T47D (cell line): ENCODE measurements at places on chromosomes 4 and X.
A peak's percentile ranks its signal among the peaks of the same experiment; 100 is the strongest.

- DNase-seq: no peak
These were observed 97.9 kb downstream of the MAB21L2 start for GRCh38 chr4:150679765-150680343.

- DNase-seq: peak; percentile 50
These were observed 201.0 kb downstream of the SPRY1 start for GRCh38 chr4:123597586-123597985.

GRCh38 chr4:53744446-53745160 lies 153.3 kb upstream of the LNX1 start:
- DNase-seq: no peak

- no peak for DNase-seq
These were observed 25.9 kb upstream of the CLDN24 start for GRCh38 chr4:183348136-183348535.

DNA sequence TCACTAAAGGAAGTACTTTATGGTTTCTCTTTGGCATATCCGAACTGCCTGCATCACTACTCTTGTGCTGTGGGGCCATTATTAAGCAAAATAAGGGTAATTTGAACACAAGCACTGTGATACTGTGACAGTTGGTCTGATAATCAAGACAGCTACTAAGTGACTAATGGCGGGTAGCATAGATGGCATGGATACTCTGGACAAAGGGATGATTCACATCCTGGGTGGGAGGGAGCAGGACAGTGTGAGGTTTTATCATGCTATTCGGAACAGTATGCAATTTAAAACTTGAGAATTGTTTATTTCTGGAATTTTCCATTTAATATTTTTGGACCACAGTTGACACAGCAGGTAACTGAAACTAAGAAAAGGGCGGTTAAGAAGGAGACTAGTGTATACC lies 52.6 kb upstream of the CITED1 start:
- DNase-seq: no peak

GRCh38 chrX:151929126-151929525 lies 16.4 kb downstream of the MAGEA4 start:
- no peak for DNase-seq

GRCh38 chr4:153549405-153549804 lies 83.2 kb downstream of the TMEM131L start:
- DNase-seq: no peak

DNA sequence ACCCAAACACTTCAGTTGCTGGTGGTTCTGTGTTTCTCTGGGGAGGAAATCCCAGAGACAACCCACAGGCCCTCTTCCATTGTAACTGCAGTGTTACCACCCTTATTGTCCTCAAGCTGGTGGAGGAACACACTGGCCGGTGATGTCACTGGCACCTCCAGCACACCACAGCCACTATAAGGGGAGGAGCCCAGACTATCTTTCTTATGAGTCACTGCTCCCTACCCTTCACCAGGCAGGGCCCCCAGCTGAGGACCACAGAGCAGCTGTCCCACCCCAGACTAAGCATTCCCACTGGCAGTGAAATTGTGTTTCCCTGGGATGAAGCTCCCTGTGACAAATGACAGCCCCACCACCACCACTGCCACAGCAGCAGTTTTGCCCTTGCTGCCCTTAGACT lies 171.8 kb upstream of the FGF16 start:
- no peak for DNase-seq

GRCh38 chr4:176790398-176790797 lies 2.3 kb downstream of the VEGFC start:
- DNase-seq: no peak

DNA sequence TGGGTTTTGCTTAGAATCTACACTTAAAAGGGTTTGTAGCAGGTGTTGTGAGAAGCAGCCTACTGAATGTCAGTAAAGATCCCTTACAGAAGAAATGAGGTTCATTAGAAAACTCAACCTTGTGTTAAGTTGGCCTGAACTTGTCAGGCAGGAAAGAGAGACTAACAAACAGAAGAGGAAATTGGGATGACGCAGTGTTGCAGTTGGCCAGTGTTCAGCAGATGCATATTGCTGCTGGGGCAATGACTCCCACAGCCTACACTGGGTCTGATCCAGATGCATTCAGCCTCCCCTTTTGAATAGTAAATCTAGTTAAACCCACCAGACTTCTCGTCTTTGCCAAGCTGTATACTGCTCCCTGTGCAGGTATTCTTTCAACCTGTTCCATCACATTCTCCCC lies 409.4 kb downstream of the UBE2NL start:
- no peak for DNase-seq

GRCh38 chr4:189204616-189205015 lies 736.1 kb upstream of the FRG1 start:
- DNase-seq: no peak

DNA sequence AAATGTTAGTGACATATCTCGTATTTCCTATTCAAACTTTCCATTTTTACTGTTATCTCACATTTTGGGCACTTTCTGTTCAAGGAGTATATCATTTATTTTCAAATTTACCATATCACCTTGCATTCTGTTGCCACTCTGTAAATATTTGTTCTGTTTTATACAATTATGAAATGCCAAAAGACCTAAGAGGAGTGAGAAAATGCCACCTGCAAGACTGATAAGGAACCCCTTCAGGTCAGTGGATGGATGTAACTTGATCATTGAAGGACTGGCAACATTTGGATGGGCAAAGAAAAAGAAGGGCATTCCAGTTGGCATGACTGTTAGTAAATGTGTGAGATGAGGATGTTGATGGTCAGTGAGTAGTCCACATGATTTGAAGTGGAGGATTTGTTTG lies 79.1 kb downstream of the OTC start:
- no peak for DNase-seq

GRCh38 chrX:6468706-6469105 lies 66.2 kb downstream of the VCX3A start:
- no peak for DNase-seq

GRCh38 chr4:18201885-18202284 lies 180.3 kb upstream of the LCORL start:
- DNase-seq: no peak

DNA sequence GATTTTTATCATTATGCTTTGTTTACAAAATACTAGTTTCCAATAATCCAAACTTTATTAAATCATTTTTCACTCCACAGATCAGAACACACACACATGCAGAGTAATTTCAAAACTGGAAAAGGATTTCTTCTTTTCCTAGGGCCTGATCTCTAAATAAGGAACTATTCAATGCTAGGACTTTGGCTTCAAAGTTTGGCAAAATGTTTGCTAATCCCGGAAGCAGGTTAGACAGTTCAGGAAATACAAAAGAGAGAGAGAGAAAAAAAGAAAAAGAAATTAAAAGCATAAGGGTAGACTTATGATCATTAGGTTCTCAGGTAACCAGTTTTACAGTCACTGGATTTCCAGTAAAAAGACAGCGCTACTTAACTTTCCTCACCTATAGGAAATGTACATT lies 211.0 kb downstream of the DCLK2 start:
- DNase-seq: no peak

DNA sequence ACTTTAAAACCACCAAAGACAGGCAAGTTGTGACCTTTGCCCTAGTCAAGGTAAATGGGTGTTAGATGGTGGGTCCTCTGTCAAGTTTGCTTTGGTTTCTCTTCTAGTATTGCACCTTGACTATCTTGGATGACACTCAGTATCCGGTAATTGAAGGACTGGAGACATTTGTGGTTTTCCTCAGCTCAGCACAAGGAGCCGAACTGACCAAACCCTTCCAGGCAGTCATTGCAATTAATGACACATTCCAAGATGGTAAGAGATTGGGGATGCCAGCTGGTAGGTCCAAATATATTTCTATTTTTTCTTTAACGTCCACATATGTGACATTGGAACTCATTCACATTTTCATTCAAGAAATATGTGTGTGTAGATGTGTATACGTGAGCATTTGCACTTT lies 69.3 kb upstream of the ANXA3 start:
- DNase-seq: no peak

- DNase-seq: no peak
These were observed 5.9 kb downstream of the TIMP1 start for GRCh38 chrX:47587906-47588735.

DNA sequence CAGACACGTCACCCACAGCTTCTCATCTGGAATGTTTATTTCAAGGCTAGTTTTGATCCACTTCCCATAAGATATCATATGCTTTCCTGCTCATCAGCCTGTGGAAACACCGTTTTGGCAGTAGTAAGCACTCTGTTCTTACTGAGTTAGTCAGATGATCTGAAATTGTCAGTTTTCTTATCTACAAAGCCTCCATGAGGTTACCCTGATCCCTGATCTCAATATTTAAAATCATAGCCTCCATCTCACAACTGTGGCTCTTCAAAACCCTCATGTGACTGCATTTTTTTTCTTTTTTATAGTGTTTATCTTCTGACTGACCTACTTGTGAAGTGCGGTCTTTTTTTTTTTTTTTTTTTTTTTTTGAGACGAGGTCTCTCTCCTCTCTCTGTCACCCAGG lies 22.7 kb downstream of the BST1 start:
- DNase-seq: no peak

DNA sequence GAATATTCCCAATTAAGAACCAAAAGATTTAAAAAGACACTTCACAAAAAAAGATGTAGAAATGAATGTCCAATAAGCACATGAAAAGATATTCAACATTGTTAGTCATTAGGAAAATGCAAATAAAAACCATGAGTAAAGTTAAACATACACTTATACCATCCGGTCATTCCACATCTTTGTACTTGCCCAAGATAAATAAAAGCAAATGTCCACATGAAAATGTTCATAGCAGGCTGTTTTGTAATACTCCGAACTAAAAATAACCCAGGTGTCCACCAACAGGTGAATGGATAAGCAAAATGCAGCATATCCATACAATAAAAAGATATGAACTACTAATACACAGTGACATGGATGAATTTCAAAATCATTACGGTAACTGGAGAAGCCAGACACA lies 28.6 kb upstream of the ZCCHC4 start:
- no peak for DNase-seq

DNA sequence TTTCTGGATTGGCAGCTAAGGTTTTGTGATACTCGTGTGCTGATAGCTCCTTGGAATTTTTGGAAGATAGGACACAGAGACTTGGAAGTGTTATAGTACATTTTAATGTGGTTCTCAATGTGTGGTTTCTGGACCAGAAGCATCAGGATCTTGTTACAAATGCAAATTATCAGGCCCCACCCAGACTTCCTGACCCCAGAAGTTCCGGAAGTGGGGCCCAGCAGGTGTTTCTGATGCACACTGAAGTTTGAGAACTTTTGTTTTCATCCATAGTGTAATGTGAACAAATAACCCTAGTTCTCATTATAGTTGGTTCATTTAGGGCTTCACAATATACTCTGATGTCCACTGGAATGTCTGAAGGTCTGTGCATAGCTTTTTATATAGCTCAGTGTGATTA lies 49.6 kb downstream of the LAMP2 start:
- DNase-seq: no peak

DNA sequence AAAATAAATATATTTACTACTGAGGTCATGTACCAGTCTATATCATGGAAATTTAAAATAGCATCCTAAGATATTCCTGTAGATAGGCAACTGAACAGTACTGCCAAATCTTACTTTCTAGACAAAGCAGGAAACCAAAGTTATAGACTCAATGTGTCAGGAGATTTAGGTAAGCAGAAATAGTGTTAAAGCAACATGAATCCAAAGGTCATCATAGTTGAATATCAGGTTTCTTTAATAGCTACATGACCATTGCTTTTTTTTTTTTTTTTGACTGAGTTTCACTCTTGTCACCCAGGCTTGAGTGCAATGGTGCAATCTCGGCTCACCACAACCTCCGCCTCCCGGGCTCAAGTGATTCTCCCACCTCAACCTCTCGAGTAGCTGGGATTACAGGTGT lies 20.2 kb upstream of the ACSL4 start:
- DNase-seq: no peak

DNA sequence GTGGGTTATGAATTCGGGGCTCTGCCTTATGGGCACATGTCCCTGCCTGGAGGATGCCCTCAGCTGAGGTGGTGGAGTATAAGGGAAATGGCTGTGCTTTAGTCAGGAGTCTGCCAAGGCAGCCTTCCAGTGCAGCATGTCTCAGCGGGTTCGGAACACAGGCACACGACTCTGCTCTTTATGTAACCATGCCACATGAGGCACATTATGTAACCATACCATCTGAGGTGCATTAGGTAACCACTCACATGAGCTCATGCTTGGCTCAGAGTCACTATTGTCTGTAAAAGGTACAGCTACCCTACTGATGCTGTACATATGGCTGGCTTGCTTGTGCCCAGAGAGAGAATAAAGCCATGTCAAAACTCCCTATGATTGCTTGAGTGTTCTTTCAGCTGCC lies 723.6 kb downstream of the TRAM1L1 start:
- DNase-seq: peak; percentile 29

- DNase-seq: no peak
These were observed 9.3 kb downstream of the RAB40A start for GRCh38 chrX:103510031-103510430.

- no peak for DNase-seq
These were observed 125.6 kb downstream of the PTTG2 start for GRCh38 chr4:38085751-38086150.

- no peak for DNase-seq
These were observed 67.2 kb upstream of the RASGEF1B start for GRCh38 chr4:81538716-81539427.

DNA sequence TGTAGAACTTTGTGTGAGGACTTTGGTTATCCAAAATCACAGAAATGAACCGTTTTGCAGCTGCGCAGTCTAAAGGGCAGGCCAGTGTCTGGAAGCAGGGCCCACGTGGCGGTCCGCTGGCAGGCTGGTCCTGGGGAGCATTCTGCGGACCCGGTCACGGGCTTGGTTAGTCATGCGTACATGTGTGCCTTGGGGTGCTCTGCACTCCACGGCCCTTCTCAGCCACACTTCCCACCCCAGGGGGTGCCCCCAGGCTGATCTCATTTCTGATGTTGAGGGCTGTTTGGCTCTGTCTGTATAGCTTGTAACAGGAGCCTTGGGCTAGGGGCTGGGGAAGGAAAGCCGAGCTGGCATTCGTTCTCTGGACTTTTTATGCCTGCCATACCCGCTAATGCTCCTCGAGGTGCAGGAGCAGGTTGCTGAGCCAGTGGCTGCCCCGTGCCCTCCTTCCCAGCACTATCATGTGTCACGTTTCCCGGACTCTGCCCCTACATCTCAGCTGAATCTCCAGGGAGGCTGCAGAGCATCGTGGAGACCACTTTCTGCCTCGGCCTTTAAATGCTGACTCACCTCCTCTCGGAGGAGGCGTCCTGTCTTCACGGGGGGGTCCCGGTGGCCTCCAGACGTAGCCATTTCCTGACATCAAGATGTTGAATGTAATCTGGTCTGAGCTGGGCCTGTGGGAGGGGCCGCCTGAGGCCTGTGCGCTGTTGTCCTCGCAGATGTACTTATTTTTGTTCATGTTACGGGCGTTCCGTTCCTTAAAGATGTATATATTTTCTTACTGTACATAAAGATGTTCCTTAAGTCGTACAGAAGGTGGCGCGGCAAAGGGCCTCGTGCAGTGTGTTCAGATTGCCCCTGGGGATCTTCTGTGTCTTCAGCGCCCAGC lies 11.4 kb upstream of the TADA2B start:
- DNase-seq: no peak
